ENCODE measurements at places on chromosomes 16 and 17.

DNA sequence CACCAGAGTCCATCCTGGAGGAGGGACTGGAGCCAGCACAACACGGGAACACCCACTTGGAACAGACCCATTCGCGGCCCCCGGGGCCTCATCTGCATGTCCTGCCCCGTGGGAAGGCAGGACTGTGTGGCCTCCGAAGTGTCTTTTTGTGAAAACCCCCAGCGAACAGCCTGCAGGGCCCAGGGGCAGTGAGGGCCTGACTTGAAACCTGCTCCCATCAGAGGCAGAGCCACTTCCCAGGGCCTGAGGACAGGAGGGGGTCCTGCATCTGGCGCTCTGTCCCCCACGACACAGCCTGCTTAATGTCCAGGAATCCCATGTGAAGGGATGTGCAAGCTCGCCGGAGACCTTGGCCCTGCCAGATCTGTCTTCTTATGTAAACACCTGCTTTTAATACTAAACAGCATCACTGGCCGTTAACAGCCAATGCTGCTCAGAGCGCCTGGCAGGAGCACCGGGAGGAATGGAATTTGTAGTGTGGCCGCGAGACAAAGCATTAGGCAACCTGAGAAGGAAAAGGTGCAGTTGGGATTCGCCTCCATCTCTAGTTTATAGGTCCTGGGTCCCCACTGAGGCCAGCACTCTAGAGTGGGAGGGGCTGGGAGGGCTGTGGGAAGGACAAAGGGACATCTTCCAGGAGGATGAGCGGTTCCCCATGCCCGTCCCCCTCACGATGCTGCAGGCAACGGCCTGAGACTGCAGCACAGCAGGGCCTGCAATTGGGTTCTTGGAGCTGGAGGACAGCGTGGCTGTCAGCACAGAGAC, 9.6 kb upstream of the EVPL start:
- no peaks in the 10 kb centered on the region for H3K4me1 ChIP-seq
- peaks cover 33% of the 10 kb centered on the region for H3K36me3 ChIP-seq
- DNase-seq = no peak

DNA sequence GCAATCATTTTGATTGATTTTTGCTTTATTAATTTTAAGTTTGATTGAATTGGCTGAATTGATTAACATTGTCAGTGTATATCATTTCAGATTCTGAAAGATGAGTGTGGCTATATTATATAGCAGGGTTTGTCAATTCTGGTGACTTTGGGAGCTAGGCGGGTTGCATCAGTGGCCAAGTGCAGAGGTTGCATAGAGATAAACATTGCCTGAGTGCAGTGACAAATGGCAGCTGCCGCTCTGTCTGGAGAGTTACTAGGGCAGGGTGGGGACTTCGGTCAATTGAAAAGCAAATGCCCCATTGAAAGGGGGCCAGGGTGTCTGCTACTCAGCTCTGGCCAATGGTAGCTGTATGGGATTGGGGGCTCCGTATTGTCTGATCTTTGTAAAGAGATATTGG, 12.7 kb downstream of the SYT17 start:
- no peak overlapping the region for H3K4me3 ChIP-seq
- no peaks in the 10 kb centered on the region for H3K27me3 ChIP-seq
- no peaks in the 10 kb centered on the region for H3K36me3 ChIP-seq

- H3K4me3 ChIP-seq = no peak overlapping the region
- peaks cover 17% of the 10 kb centered on the region for H3K27me3 ChIP-seq
- H3K4me1 ChIP-seq = peaks cover 10% of the 10 kb centered on the region
- no peak for DNase-seq
Measured at GRCh38 chr17:74882517-74883240, 9.9 kb upstream of the FDXR start.

DNA sequence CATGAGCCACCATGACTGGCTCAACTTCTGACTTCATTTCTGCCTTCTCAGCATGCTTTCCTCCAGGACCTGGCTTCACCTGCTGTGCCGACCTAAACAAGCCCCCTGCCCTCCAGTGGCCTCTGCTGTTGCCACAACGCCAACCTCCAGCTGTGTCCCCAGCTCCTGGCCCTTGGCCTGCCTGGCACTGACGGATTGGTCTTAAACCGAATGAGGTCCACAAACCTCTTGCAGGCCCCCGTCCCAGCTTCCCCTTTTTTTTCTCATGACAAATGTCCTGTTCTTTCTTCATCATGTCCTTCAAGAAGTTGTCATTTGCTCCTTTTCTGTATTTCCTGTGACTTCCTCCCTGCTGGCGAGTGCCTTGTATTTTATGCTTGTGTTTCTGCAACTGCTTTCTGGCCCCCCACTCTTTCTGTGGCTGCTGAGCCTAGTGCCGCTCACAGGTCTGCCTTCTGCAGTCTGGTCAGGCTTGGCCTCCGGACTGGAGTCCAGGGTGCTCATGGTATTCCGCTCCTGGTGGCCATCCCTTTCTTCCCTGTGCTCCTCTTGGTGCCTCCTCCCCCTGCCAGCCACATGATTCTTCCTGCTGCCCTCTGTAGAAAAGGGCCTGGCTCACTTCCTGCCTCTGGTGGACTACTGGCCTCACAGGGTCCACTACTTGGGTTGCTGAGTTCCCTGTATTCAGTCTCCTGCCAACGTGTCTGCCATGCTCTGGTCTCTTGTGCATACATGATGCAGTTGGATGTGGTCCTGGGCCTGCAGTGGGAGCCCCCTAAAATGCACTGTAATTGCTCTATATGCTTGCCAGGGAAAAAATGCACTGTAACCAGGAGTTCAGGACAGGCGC, 2.9 kb downstream of the ATP6V0C start:
- peak overlapping the region; percentile 87 for H3K4me3 ChIP-seq
- peaks cover 32% of the 10 kb centered on the region for H3K36me3 ChIP-seq
- H3K27ac ChIP-seq = peak overlapping the region; percentile 94
- H3K4me1 ChIP-seq = peaks cover 39% of the 10 kb centered on the region

- no peaks in the 10 kb centered on the region for H3K36me3 ChIP-seq
- H3K4me1 ChIP-seq = no peaks in the 10 kb centered on the region
- no peak within 1 kb of the TSS for H3K27ac ChIP-seq
- peaks cover 76% of the 10 kb centered on the region for H3K27me3 ChIP-seq
- DNase-seq = no peak
Measured at GRCh38 chr16:21233521-21234150, at the start of gene ANKS4B. Gene ANKS4B (plus strand): TSS chr16:21233699. CDS start chr16:21233738, 39 bp downstream.

GRCh38 chr16:52799149-52799548, 252.2 kb upstream of the TOX3 start:
- H3K4me1 ChIP-seq = no peaks in the 10 kb centered on the region
- H3K36me3 ChIP-seq = no peaks in the 10 kb centered on the region
- no peak overlapping the region for H3K27ac ChIP-seq
- no peaks in the 10 kb centered on the region for H3K27me3 ChIP-seq

DNA sequence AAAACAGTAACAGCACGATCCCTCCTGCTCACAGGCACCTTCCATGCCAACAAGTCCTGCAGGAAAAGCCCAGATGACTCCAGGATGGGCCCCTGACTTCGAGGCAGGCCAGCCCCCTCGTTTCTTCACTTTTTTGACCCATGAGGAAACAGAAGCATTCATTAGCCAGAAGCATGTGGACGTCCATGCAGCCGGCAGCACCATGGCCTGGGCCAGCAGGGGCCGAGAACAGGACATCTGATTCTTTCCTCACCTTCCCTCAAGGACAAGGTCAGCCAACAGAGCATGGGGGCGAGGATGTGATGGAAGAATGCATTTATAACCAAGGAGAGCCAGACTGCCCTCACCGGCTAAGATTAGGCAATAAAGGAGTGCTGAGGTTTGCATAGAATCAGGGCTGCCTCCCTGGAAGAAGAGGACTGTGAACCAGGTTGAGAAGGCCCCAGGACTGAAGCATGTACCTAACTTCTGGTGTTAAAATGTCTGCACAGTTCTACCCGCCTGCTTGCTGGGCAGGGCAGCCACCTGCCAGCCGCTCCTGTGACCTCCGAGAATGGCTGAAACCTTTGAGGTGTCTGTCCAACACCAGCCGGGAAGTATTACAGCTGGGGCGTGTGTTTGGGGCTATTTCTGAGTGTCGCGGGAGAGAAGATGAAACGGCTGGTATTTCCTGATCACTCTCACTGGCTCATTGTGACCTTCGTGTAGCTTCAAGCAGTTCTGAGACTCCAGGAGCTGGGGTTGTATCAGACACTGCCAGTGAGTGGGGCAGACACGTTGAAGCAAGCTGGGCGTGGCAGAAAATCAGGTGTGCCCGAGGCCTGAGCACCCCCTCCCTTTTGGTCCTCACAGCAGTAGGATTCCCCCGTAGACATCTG, 94.0 kb upstream of the TNRC6C start:
- H3K27ac ChIP-seq = no peak overlapping the region
- H3K4me3 ChIP-seq = no peak overlapping the region
- H3K27me3 ChIP-seq = peaks cover 45% of the 10 kb centered on the region
- H3K36me3 ChIP-seq = peaks cover 5% of the 10 kb centered on the region

- H3K4me3 ChIP-seq = no peak overlapping the region
- DNase-seq = peak; percentile 10
- no peaks in the 10 kb centered on the region for H3K27me3 ChIP-seq
- H3K4me1 ChIP-seq = peaks cover 8% of the 10 kb centered on the region
Measured at GRCh38 chr17:63309021-63309420, 137.1 kb downstream of the CYB561 start.

DNA sequence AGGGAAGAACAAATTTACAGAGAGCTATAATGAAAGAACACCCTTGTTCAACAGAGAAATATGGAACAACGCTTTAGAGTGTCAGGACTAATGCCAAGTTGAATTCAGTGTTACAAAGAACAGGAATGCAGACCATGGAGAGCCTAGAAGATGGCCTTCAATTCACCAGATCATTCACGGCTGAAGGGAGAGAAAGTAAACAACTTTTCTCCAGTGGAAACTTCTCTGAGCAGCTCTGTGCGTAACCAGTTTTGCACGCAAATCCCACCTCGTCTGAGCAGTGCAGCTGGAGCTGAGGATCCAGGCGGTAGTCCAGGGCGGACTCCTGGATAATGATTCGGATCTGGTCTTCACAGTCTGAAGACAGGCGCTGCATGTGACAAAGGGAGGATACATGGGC, 40.5 kb upstream of the CLEC18B start:
- H3K36me3 ChIP-seq = peaks cover 70% of the 10 kb centered on the region
- DNase-seq = no peak
- no peaks in the 10 kb centered on the region for H3K27me3 ChIP-seq

DNA sequence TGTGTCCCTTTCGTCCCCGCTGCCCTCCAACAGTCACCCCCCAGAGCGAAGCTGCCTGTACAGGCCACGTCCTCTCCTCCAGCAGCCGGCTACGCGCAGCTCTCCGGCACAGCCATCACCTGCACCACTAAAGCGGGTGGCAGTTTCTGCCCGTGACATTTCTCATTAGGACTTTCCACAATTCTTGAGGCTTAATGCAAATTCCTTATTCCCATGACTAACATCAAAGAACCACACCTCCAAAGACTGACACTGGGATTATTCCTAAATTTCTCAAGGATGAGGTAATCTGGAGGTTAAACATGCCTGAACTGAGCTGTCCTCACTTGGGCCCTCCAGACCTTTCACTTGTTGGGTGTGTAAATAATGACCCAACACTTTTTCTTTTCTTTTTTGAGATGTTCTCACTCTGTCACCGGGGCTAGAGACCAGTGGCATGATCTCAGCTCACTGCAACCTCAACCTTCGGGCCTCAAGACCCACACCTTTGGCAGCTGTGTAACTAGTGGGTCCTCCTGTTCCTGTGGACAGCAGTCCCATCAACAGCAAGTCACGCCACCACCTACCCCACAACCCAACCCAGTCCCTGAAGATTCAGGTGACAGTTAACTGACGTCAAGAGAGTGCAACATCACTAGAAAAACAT, 11.7 kb downstream of the ANKRD11 start:
- peaks cover 64% of the 10 kb centered on the region for H3K4me1 ChIP-seq
- peak overlapping the region; percentile 89 for H3K27ac ChIP-seq
- H3K4me3 ChIP-seq = peak overlapping the region; percentile 61
- no peaks in the 10 kb centered on the region for H3K27me3 ChIP-seq

DNA sequence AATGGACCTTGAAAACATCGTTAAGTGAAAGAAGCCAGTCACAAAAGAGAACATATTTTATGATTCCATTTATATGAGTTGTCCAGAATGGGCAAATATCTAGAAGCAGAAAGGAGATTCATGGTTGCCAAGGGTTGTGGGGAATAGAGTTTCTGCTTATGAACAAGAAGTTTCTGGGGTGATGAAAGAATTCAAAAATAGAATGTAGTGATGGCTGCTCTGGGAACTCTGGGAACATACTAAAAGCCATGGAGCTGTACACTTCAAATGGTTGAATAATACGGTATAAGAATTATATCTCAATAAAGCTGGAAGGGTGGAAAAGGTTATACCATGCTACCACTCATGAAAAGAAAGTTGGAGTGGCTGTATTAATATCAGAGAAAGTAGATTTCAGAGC, 18.5 kb downstream of the AKTIP start:
- H3K4me1 ChIP-seq = no peaks in the 10 kb centered on the region
- DNase-seq = no peak
- H3K27me3 ChIP-seq = no peaks in the 10 kb centered on the region
- H3K36me3 ChIP-seq = peaks cover 84% of the 10 kb centered on the region
